ENCODE measurements at places on chromosomes 5 and 9.

DNA sequence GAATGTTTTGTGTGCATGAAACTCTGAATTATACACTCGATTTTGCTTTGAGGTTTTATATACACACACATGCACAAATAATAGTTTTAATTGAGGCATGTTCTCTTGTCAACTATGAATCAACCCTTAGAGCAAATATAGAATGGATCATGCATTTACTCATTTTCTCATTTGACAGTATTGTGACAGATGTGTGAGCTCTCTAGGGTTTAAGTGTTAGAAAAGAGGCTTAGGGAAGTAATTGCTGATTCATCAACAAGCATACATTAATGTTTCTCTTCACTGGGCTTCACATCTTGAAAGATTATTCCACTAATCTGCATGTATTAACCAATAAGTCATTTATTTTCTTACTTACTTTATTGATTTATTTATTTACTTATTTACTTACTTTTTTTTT is 1356.8 kb upstream of the ACO1 start:
- DNase-seq, result no peak

DNA sequence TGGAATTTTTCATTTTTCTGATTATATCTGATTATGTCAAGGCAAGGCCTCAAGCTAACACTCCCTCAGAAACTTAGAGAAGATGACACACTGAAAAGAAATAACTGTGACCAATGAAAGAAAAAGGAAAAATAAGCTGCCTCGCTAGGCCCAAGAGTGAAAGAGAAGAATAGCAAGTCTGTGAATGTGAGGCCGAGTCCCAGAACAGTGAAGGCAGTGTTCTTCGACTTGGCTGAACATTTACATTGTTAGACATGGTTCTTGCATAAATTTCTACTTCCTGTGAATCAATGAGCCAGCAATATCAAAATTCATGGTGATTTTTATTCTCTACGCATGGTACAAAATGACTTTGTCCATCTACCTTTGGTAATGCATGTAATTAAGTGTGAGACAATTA is at the start of gene ATP10B:
Gene ATP10B (minus strand): TSS at position 163 of the 400 bp plus-strand sequence. CDS start 164,137 bp downstream, outside the sequence.
- DNase-seq, result no peak

DNA sequence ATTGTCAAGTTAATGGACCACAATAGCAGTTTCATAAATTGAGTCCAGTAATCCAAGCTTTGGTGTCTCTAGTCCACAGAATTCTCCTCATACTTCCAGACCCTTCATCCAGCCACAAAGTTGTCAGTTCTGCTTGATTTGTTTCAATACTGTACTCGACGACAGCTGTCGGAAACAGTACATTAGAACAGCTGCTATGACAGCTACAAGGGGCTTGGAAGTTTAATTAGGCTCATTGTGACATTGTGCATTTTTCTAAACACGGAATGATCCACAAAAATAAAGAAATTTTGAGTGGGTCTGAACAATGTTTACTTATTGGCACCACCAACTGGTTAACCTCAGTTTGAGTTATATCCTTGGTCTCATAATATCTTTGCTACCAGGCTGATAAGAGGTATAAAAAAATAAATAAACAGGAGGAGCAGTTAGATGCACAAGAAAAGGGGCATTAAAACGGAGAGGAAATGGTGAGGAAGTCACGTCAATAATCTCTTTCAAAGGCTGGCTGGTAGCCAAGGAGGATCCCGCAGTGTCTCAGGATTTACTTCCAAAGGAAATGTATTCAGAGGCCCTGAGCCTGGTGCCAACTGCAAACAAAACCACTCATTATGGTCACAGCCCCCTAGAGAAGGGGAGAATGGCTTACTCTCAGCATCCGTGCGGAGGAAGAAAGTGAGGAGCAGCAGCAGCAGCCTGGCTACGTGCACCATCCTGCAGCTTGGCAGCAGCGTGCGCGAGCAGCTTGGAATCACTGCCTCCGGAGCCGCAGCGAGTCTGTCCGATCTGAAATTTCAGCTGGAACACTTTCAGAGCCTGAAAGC is 933.8 kb upstream of the DMAC1 start:
- no peak for DNase-seq

DNA sequence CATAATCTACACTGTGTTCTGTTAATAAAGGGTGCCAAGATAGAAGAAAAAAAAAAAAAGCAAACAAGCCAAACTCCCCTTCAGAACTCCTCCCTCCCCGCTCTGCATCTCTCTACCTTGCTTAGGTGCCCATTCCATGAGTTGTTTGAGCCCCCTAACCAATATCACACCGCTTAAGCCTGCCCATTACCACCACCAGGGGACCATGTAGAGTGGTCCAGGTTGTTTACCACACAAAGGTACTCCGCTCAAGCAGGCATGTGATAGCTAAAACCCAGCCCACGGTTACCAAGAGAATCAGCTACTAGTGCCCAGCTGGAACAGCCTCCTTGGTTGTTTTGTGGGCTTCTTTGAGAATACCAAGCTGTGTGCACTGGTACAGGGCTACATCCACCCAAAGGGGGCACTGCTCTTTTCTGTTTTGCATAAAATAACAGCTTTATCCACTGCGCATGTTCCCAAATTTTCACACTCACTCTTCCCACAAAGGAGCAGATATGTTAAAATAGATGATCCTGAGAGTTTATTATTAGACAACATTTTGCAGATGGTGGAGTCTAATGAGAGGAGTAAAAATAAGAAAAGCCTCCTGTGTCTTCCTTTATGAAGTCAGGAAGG is 304.1 kb downstream of the DEPDC1B start:
- DNase-seq, result no peak

- no peak for DNase-seq
These were observed 381 bp downstream of the NR2F1 start for GRCh38 chr5:93583439-93583767.

DNA sequence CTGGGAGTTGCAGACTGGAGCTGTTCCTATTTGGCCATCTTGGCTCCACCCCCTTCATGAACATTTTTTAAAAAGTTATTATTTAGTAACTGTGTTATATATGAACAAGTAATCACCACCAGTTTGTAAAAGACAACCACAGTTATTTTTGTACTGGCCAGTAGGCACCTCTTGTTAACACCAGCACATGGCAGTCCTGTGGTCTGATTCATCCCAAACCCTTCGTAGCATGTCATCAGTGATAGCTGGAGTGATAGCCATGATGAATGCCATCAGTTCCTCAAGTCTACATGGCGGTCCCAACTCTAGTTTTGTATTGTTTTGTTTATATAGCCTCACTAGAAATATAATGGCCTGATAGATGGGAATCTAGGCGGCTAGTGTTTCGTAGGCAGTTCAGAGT is 74.2 kb downstream of the CDC42SE2 start:
- DNase-seq, result no peak

DNA sequence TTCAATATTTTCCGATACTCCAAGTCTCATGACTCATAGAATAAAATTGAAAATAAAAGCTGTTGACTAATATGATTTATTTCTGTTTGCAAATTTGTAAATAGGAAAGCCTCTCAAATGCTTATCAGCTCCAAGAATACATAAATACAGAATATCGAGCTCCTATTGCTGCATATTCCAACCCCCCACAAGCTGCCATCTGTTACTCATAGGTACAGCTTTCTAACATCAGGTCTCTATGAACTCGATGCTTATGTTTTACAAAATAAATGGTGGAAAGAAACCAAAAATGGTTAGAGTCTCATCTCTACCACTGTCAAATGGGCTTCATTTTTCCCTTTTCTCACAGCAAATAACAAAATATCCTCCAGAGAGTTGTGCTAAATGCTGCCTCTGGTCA is 631.6 kb upstream of the CDH18 start:
- no peak for DNase-seq

DNA sequence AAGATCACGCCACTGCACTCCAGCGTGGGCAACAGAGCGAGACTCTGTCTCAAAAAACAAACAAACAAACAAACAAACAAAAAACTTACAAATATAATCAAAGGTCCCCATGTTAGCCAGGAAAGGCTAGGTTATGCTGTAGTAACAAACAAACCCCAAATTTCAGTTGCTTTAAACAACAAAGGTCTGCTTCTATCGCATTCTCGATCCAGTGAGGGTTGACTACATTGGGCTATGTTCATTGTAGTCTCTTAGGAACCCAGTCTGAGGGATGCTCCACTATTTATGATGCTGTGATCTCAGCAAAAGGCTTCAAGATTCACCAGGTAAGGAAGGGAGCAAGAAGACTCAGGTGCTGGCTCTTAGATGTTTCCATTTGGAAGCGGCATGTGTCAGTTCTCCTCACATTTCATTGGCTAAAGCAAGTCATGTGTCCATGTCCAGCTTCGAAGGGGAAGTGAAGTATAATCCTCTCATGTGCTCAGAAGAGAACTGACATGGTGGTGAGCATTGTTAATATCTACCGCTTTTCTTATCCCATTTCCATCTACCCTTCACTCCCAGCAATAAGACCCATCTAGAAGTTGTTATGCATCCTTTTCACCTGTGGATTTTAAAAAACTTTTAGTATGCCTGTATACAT is 26.5 kb upstream of the NEK6 start:
- DNase-seq, result no peak

- no peak for DNase-seq
These were observed 1034.6 kb upstream of the C9orf72 start for GRCh38 chr9:28607843-28608242.

GRCh38 chr9:18756712-18757125 is 276.3 kb downstream of the SAXO1 start:
- no peak for DNase-seq

DNA sequence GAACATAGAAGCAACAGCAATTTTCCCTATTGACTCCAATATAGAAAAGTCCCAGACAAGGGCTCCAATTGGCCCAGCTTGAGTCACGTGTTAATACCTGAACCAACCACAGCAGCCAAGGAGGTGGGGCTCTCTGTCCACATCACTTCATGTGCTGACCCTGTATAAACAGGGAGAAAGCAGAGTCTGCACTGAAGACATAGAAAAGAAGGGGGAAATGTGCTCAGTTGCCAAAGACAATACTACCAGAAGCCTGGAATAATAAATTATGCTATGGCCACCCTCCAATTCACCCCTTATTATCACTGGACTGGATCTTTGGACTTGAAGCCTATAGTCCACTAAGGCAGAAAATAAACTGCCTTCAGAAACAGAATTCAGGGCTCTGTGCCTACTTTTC is 275.4 kb downstream of the EPB41L4A start:
- DNase-seq, result no peak

DNA sequence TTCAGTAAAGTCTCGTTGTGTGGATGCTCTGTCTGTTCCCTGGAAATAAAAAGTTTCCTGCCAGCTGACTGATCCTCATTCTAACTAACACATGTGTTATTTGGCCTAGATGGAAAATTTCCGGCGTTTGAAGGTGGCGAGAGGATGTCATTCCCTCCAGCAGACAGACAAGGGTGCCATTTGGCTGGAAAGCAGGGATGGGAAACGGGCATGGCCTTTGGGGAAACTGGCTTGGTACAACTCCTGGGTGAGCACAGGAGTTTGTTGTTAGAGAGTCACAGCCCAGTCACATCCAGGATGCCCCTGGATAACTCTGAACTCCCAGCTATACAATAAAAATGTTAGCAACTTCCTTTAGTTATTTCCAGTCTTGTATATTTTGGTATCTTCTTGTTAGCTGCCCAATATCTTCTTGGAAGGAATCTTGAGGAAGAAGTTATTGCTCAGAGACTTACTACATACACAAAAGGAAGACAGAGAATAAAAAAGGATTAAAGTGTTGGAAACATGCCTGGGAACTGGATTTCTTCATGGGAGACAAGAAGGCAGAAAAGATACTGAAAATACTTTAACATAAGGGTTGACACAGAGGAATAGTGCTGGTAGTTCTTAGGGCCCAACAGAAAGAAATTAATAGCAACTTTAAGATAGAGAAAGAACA is 41.9 kb downstream of the TEK start:
- DNase-seq, result no peak

- DNase-seq, result peak; percentile 13
These were observed 995 bp downstream of the IPPK start for GRCh38 chr9:92668746-92669526.

- DNase-seq, result no peak
These were observed 170.2 kb upstream of the HMHB1 start for GRCh38 chr5:143641549-143642355.

- DNase-seq, result no peak
These were observed 47.6 kb upstream of the HOMER1 start for GRCh38 chr5:79561525-79561893.

DNA sequence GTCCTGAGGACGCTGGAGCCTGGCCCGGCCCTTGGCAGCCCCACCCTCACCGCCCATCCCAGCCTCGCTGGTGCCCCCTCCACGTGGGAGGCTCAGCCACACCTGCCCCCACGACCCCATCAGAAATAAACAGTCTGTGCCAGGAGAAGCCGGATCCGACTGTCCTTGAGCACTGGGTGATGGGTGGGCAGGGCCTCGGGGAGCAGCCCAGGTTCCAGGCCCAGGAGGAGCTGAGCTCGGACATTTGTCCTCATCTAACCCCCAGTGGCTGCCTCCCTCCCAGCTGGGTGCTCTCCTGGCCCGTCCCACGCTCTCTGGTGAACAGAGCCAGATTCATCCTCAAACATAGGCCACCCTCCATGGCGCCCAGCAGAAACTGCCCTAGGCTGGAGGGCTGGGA is 4.6 kb upstream of the PTGDS start:
- DNase-seq, result no peak

- DNase-seq, result no peak
These were observed 1908.0 kb downstream of the EFNA5 start for GRCh38 chr5:105762728-105763127.

- DNase-seq, result no peak
These were observed 1.6 kb downstream of the AIF1L start for GRCh38 chr9:131097948-131098278.

- no peak for DNase-seq
These were observed 27.3 kb upstream of the EDIL3 start for GRCh38 chr5:84411832-84412605.

DNA sequence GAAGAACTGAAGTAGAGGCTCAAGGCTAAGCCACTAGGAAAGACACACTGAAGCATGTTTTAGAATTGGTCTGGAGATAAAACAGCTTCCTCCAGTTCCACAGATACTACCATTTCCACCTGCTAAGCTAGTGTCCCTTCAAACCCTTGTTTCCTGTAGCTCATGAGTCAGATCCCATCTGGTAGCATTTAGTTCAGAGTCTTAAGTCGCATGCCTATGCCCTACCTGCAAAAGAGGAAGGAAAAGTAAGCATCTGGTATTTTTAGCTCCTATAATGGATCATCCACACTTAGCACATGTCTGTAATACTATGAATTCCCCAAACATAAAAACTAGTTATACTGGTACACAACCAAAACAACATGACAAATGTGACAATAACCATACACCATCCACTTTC is 92.1 kb downstream of the CDKN2A start:
- no peak for DNase-seq

GRCh38 chr9:37902796-37903646 is 906 bp downstream of the SLC25A51 start:
- no peak for DNase-seq

DNA sequence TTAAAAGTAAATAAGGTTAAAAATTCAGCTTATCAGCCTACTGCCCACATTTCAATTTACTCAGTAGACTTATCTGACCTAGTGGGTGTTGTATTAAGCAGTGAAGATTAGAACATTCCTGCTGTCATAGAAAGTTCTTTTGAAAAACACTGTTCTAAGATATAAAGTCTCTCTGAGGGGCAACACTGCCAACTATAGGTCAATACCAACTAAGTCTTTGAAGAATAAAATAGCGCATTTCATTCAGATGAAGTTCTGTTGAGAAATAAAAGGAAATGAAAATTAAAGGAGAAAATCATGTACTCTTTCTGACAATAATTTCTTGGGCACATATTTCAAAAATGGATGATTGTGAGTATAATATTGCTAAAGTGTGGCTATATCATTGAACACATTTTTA is 86.8 kb downstream of the PTPRD start:
- DNase-seq, result no peak
